Activated CD4-positive, alpha-beta T cell treated with anti-CD3 and anti-CD28 coated beads for 48 hours (primary cell): ENCODE measurements at places on chromosomes 1 and 21.

DNA sequence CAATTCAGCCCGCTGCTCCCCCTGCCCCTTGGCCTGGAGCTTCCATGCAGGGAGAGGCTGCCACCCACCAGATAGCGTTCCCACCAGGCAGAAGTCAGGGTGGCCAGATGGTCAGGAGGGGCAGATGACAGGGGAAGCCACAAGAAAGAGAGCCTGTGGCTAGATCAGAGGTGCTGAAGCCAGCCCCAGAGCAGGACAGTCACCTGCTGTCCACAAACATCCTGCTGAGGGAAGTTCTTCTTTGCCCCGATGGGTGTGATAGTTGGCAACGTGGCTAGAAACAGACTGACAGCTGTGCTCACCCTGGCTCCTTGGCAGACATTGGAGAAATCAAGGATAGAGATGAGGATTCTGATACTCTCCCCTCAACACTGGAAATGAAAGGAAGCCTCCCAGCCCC, 27.2 kb upstream of the SRP9 start:
- DNase-seq = no peak

DNA sequence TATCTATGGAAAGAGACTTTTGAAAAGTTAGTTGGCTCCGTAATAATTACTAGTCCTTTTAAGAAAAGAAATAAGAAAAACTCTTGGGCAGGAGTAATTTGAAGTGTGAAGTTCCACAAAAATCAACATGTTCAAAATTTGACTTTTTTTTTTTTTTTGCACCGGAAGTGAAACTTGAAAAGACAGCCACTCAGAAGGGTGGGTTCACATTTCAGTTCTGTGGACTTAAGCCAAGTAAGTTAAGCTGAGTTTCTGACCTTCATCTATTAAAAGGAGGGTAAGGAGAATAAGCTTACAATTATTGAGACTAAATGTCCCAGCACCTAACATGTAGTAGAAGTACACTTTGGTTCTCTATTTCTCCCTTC, 11.0 kb downstream of the RO60 start:
- DNase-seq = no peak

GRCh38 chr1:213761845-213762407, 225.8 kb upstream of the PROX1 start:
- DNase-seq = peak; percentile 54

DNA sequence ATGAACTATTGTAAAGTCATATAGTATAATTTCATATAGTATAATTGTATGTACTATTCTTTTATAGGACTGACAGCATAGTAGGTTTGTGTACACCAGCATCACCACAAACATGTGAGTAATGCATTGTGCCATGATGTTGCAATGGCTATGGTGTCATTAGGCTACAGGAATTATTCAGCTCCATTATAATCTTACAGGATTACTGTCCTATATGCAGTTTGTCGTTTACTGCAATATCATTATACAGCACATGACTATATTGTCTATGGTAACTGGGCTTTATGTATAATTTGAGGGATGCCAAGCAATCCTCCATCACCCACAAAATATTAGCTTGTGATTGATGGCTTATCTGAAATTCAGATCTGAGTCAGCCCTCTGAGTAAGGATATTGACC, 54.2 kb upstream of the PBX1 start:
- no peak for DNase-seq

- DNase-seq = no peak
Measured at GRCh38 chr1:154176337-154176736, 15.6 kb downstream of the TPM3 start.

- peak; percentile 37 for DNase-seq
Measured at GRCh38 chr1:205584732-205585131, 47.1 kb downstream of the ELK4 start.

DNA sequence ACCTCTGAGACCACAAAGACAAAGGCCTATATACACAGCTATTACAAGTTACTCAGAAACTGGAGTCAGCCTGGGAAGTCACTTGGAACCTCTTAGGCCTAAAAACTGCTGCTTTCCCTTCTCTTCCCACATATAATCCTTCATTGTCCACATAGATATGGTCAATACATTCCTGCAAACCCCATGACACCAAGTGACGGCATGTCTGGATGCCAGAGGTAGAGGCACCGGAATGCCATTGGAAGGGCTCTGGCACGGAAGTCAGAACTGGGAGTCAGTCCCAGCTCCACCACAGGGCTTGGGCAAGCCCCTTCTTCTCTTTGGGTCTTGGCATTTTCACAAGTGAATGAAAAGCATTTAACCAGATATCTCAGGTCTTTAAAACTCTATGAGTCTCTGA, 204.7 kb downstream of the MATN1 start:
- DNase-seq = no peak

DNA sequence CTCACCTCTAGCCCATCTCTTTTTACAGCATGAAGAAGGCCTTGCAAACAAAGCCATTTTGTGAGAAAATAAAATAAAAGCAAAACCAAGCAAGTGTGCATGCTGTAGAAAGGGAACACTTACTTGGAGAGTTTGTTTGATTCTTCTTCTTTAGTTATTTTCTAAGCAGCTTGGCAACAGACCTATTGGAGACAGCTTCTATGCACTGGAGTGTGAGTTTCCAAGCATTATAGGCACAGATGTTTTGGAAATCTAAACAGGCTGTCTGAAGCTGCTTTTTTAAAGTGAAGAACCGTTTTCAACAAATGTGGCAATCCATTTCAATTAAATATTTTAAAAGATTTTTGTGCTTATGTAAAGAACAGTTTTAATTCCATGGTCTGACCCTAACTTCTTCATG, 76.6 kb downstream of the NGF start:
- no peak for DNase-seq

GRCh38 chr1:46394108-46394871, at the start of gene FAAH:
TSS of gene FAAH (plus strand) at chr1:46394317. CDS start at chr1:46394349, 32 bp downstream.
- DNase-seq = peak; percentile 65

GRCh38 chr21:31043471-31043870, 5.2 kb upstream of the KRTAP19-8 start:
- DNase-seq = no peak

DNA sequence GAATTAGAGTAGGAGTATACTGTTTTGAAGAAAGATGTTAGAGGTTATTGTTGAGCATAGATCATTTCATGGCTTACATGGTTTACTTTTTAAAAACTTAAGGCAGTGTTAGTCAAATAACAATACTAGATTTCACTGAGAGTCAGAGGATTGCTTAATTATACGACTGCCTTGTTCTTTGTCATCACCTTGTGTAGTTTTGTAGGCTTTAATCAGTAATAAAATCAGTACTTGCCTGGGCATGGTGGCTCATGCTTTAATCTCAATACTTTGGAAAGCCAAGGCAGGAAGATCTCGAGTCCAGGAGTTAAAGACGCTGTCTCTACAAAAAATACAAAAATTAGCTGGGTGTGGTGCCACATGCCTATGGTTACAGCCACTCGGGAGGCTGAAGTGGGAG, 41.3 kb upstream of the GPR52 start:
- DNase-seq = no peak

- no peak for DNase-seq
Measured at GRCh38 chr1:203263496-203263895, 34.0 kb upstream of the CHIT1 start.

GRCh38 chr1:77987919-77988318, 9.0 kb upstream of the FUBP1 start:
- DNase-seq = no peak

DNA sequence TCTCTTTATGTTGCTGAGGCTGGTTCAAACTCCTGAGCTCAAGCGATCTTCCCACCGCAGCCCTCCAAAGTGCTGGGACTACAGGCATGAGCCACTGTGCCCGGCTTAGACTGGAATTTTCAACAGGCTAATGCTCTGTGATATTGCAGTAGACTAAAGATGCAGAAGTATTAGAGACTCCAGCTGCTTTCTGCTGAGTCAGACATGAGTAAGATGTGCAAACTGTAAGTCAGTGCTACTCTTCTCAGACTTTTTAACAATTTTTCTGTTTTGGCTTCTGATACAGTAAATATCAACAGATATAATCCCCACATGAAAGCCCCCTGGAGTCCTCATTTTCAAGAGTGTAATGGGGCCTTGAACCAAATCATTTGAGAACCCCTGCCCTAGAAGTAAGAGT, 29.3 kb upstream of the NLRP3 start:
- no peak for DNase-seq

- DNase-seq = no peak
Measured at GRCh38 chr1:14259191-14259757, 339.2 kb upstream of the KAZN start.

DNA sequence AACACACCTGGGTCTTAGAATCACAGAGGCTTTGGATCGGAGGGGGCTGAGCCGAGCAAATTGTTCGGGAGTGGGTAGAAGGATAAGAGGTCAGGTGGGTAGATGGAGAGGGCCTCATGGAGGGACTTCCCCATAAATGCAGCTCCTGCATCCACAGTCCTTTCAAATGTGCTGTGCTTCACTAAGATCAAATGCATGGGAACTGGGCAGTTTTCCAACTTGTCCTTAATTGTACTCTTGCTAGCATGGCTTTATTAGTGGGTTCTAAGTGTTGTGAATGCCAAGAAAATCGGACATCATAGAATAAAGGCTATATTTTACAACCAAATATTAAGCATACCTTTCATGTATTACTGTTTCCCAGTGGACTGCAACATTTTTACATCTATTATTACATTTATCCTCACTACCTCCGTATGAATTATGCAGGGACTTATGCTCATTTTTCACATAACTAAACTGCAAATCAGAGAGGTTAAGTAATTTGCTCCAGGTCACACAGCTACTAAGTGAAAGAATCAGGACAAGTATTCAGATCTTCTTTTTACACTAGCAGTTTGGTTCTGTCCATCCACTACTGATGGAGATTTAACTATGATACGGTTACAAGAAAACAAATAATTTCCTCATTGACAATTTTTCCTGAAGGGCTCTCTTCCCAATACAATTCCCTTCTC, 174.5 kb upstream of the RUNX1 start:
- DNase-seq = no peak

DNA sequence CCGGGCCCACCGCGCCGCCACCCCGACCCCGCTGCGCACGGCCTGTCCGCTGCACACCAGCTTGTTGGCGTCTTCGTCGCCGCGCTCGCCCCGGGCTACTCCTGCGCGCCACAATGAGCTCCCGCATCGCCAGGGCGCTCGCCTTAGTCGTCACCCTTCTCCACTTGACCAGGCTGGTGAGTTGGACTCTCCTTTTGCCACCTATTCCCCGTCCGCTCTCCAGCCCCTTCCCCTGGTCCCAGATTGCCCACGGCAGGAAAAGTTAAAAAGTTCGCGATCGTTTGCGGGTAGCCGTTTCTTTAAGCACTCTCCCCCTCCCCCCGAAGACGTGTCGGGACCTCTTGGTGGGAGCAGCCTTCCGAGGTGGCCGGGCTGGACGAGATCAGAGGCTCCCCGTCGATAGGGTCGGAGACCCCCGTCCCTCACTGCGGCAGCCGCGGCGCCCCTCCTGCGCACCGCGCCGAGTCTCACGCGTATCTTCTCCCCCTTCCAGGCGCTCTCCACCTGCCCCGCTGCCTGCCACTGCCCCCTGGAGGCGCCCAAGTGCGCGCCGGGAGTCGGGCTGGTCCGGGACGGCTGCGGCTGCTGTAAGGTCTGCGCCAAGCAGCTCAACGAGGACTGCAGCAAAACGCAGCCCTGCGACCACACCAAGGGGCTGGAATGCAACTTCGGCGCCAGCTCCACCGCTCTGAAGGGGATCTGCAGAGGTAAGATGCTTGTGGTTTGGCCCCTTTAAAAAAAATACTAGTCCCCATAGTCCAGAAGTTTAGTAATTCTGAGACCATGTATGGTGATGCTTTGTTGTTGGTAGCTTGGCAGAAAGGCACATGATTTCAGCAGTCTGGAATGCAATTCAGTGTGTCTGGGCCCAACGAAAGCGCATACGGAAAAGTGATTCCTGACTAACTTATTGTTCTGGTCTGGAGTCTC, 576 bp downstream of the CCN1 start:
- DNase-seq = peak; percentile 77

- DNase-seq = no peak
Measured at GRCh38 chr1:152959801-152960451, 10.5 kb upstream of the SPRR4 start.

DNA sequence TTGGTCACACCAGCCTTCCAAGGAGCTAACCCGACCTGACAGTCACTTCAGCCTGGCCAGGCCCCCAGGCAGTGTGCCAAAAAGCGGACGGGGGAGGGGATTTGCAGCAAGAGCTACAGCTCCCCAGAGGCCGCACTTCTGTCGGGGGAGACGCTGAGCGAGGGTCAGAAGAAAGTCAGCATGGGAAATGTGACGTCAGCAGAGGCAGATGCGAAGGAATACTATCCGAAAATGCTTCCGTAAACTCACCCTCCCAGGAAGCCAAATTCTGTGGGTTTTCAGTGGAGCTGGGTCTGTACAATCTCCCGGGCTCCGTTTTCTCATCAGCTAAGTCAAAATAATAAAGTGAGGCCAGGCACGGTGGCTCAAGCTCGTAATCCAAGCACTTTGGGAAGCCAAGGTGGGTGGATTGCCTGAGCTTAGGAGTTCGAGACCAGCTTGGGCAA, 28.5 kb upstream of the ECE1 start:
- no peak for DNase-seq

GRCh38 chr1:203077956-203078355, 7.9 kb downstream of the MYOG start:
- DNase-seq = no peak

- DNase-seq = no peak
Measured at GRCh38 chr1:194420706-194421105, 1234.3 kb upstream of the B3GALT2 start.

GRCh38 chr1:60470246-60470645, 396.7 kb upstream of the C1orf87 start:
- no peak for DNase-seq

- DNase-seq = no peak
Measured at GRCh38 chr1:236137285-236137852, 5.0 kb upstream of the GPR137B start.

DNA sequence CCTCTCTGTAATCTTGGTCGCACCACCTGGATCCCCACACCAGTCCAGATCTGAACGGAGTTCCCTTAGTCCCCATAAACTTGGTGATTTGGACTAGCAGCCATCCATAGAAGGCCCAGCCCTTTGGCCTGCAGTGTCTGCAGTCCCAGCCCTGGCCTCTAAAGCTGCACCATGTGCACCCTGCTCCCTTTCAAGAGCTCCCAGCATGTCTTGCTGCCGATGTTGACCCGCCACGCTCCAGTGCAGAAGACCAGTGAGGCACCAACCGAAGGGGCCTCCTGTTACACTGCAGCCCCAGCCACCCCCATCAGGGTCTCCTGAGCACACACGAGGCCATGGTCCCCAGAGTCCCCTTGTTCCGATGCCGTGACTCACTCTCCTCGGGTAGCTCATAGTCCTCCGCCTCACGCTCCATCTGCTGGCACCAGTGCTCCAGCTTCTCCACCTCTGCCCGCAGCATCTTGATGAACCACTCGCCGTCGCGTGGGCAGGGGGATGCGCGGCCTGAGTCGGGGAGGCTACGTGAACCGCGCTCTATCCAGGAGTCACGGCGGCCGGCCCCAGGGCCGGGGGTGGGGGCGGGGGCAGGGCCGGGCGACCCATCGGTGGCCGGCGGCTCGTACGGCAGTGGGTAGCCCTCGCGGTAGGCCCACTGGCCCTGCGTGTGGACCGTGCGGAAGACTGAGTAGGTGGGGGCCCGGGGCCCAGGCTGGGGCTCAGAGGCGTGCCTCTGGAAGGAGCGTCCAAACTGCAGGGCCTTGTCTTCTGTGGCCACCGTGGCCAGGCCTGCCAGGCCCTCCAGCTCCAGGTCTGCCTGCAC, 8.9 kb upstream of the SMIM12 start:
- no peak for DNase-seq

- DNase-seq = no peak
Measured at GRCh38 chr1:210731193-210731592, 402.5 kb downstream of the HHAT start.

- no peak for DNase-seq
Measured at GRCh38 chr1:79448426-79448825, 441.9 kb upstream of the ADGRL4 start.

GRCh38 chr1:212109728-212110127, 74.2 kb downstream of the DTL start:
- DNase-seq = no peak

GRCh38 chr1:31444725-31445448, 31.9 kb downstream of the SERINC2 start:
- no peak for DNase-seq
